ENCODE measurements at places on chromosomes 5 and 9.
A peak's percentile ranks its signal among the peaks of the same experiment; 100 is the strongest.

DNA sequence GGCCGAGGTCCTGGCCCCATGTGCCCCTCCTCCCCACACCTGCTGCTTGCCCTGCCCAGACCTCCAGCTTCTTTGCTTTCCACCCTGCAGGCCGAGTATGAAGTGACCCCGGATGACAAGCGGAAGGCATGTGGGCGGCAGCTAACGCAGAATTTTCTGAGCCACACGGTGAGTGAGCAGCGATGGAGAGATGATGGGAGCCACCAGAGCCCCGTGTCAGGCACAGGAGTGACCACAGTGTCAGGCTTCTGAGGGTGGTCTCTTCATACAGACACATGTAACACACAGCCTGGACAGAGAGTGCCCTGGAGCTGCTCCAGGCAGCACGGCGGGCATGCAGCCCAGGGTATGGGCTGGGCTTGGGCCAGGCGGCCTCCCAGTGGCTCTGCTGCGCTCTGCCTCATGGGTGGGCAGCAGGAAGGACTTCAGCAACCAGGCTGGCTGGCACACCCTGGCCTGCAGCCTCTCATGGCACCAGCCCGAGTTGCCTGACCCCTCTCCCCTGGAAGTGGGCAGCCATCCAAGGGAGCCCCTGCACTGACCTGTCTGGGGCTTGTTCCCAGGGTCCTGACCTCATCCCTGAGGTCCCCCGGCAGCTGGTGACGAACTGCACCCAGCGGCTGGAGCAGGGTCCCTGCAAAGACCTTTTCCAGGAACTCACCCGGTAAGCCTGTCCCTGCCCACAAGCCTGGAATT is 5.8 kb downstream of the GRK6 start:
- no peak for DNase-seq

DNA sequence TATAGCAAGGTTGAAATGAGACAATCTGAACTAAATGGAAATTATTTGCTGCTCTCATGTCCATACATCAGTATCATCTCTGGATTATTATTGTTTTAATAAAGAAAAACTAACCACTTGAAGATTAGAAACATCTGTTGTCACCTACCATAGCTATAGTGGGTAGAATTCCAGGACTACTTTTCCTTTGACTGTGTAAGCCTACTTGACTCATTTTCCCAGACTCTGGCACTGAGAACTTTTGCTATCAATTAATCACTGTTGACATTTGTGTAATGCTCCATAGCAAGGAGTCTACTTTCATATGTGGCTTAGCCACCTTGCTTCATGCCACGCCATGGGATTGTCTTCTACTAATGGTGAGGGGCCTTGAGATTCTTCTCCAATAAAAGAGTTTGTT is 59.9 kb upstream of the ARRDC3 start:
- peak; percentile 55 for DNase-seq

- DNase-seq, result no peak
These were observed 170.6 kb upstream of the HAPLN1 start for GRCh38 chr5:83891261-83891660.

GRCh38 chr9:91245431-91246313 is 116.0 kb downstream of the AUH start:
- DNase-seq, result no peak

DNA sequence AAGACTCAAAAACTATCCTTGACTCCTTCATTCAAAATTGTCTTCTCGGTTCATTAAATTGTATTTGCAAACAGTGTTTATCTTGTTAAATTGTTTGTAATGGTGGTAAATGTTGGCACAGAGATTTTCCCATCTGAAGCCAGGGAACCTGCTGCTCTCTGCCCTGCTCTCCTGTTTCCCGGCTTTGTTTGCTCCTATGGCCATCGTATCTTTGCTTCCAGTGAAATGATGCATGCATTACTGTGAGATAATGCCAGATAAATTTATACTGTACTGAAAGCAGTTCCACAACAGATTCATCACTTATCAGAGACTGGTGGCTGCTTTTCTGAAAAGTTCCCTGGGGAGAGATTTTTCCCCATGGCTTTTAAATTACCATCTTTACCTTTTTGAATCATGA is 81.4 kb downstream of the CD180 start:
- no peak for DNase-seq

DNA sequence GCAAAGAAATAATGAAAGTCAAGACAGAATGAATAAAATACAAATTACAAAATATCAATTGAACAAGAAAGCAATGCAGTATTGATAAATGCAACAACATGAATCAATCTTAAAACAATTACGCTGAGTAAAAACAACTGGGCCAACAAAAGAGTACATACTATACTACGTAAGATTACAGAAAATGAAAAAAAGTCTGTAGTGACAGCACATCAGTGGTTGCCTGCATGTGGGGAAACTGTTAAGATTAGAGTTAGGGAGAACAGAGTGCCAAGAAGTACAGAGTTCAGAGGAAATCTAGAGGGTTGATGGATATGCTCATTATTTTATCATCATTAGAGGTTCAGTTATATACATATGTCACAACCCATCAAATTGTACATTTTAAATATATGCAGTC is 706.6 kb upstream of the ACO1 start:
- no peak for DNase-seq

DNA sequence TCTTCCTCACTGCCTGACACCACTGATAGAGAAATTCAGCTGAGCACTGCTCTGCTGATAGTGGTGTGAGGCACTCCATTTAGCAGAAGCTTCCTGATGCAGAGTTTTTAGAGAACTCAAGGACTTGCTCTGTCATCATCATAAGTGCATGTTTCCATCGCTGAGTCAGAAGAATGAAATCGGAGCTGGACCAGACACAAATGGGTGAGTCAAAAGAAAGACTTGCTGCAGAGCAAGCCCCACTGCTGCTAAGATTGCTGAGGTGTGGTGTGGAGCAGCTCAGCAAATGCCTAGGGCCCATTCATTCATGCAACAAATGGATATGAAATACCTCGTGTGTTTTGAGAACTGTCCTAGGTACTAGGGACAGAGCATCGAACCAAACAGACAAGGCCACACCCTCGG is 410.2 kb upstream of the SLC30A5 start:
- peak; percentile 94 for DNase-seq

DNA sequence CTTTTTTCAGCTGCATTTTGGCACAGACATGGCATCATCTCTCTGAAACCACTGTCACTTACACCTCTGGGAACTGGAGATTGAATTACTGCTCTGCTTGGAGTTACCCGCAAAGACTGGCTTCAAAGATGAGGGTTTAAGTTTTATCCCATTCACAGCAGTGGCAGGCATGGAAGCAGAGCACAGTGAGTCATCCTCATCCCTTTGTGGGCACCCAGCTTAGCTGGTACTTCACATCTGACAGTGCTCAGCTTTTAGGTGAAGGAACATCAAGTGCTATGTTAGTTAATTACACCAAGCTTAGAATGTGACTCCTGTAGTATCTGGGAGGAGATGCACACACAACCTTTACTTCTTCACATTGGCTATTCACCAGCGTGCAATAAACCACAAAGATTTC is 24.8 kb upstream of the ALDH1A1 start:
- DNase-seq, result no peak

DNA sequence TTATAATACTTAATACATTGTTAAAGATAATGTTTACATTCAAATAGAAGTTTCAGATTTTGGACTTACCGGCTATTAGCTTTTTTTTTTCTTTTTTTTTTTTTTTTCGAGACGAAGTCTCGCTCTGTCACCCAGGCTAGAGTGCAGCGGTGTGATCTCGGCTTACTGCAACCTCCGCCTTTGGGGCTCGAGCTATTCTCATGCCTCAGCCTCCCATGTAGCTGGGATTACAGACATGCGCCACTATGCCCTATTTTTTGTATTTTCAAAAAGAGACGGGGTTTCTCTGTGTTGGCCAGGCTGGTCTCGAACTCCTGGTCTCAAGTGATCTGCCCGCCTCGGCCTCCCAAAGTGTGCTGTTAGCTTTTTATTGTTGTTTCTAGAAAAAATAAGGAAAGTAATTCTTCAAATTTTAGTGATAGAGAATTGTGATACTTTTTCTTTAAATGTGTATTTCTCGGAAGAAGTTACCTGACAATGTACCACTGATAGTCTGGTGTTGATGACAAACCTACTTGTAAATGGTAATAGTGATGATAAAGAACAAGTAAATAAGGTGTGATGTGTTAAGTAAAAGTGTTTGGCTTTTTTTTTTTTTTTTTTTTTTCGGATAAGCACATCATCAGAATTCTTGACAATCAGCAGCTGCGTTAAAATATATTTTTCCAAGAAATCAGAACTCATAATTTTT is 2.7 kb downstream of the CDC42SE2 start:
- no peak for DNase-seq

GRCh38 chr9:90064971-90065370 is 460.2 kb downstream of the GADD45G start:
- no peak for DNase-seq

- no peak for DNase-seq
These were observed 24.5 kb downstream of the CCDC125 start for GRCh38 chr5:69308046-69308553.

- no peak for DNase-seq
These were observed 2.7 kb upstream of the PURA start for GRCh38 chr5:140111011-140111858.

DNA sequence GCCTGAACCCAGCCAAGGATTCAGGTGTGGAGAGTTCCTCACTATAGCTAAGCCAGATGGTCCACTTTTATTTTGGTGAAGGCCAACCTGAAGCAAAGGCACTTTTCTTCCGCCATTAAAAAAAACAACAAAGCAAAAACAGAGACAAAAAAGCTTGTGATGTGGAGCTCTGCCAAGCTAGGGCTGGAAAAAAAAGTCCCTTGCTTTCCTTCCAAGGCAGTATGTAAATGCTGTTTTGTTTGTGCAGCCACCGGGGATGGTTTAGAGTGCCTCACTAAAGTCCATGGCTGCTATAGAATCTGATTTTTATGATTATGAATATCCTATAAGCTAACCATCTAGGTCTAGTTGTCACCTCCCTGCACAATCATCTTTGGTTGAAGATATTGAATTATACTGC is 14.9 kb downstream of the MEGF10 start:
- DNase-seq, result no peak

DNA sequence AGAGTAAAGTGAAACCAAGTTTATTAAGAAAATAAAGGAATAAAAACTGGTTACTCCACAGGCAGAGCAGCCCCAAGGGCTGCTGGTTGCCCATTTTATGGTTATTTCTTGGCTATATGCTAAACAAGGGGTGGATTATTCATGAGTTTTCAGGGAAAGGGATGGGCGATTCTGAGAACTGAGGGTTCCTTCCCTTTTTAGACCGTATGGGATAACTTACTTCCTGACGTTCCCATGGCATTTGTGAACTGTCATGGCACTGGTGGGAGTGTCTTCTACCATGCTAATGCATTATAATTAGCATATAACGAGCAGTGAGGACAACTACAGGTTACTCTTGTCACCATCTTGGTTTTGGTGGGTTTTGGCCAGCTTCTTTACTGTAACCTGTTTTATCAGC is 323.9 kb upstream of the PTGER4 start:
- DNase-seq, result no peak

DNA sequence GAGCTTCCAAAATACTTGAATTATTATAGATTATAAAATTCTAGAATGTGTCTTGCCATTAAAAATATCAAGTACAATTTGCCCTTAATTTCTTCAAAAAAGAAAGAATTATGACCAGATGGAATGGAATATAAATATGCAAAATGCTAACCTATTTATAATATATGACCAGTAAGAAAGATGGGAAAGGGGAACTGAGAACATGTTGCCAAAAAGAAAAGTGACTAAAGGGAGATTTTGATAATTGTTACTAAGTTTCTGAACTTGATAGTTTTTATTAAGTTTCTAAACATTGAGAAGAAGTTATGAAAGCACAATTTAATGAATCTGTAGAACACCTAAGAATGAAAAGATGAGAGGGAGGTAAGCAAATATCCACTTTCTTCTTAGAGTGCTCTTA is 188.4 kb upstream of the NR4A3 start:
- DNase-seq, result no peak

- no peak for DNase-seq
These were observed 97.7 kb downstream of the LHFPL2 start for GRCh38 chr5:78550891-78551290.

- no peak for DNase-seq
These were observed 67.2 kb upstream of the TRIO start for GRCh38 chr5:14075937-14076336.

GRCh38 chr5:179901462-179901861 is 6.2 kb downstream of the TBC1D9B start:
- DNase-seq, result no peak

- no peak for DNase-seq
These were observed 36.5 kb upstream of the LRRC14B start for GRCh38 chr5:154826-155225.

GRCh38 chr5:172571413-172571812 is 69.7 kb upstream of the NEURL1B start:
- DNase-seq, result no peak

DNA sequence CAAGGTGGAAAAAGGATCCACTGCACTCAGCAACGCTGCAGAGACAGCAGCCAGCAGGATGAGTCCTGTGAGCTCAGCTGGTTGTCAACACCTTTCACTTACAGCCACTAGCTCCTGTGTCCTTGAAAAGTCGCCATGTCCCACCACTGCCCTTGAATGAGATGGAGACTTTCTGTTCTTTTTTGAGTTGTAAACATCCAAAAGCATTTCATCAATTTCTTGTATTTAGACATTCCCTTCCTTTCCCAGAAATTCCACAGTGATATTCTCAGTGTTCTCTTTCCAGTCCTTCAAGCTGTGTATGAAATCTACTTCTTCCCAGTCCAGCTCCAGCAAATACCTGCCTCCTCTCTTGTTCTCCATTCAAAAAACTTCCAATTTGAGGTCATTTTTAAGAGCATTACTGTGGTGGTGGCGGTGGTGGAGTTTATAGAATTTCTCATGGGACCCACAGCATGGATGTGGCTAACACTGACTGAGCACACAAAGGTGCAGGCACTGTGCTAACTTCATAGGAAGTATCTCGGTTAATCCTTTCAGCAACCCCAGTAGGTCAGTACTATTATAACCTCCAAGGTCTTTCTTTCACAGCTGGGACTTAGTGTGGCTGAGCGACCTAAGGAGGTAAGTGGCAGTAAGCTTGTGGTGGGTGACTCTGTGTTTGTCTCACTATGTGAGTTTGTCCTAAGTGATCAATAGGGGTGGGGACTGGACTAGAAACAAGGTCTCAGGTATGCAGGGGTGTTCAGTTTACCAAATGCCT is 15.0 kb upstream of the GPX3 start:
- DNase-seq, result no peak

DNA sequence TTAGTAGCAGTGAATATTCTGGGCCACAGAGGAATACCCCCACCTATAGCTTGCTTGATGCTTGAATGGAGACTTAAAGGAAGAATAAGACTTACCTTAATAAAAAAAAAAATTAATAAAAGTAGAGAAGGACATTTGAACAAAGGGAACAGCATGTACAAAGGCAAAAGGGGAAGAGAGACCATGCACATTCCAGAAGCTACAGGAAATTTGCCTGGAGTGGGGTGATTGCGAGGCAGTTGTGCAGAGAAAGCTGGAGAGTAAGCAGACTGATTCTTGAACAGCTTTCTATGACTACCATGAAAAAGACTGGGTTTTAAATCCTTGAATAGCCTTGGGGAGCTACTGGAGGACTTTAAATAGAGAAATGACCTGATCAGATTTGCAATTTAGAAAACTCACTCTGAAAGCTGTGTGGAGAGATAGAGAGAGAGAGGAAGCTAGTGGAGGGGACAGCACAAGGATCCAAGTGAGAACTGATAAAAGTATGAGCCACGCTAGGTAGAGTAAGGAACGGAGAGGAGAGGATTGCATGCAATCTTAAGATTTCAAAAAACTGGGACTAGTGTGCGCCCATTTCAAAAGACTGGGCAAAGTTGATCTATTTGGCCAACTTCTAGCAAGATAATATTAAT is 12.5 kb upstream of the SSBP2 start:
- DNase-seq, result no peak
